Dorsolateral prefrontal cortex (tissue), 122 donors: ENCODE measurements at places on chromosomes 7 and 10.

DNA sequence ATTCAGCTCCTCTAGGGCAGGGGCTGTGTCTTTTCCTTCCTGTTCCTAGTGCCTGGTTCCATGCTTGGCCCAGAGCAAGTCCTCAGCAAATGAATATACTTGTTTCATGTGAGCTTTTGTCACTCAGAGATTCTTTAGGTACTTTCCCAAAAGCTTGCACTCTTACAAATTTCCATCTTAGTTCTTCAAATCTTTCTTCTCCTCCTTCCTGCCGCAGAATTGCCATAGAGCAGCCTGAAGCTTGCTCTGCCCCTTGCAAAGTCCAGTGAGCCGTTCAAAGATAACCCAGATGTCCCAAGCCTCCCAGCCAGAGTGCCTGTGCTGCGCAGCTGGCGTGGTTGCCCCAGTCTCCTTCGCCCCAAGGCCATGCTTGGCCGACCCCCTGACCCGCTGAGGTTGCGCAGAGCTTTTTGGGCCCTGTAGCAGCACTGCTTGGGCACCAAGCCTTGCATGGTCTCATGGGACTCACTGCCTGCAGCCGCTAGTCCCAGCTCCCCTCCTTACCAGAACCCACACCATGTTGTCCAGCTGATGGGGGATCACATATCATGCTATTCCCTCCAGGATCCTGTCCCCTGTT lies 20.7 kb downstream of the CHST3 start:
- no peak for DNase-seq

- DNase-seq = no peak
These were observed 214.1 kb downstream of the TMEM178B start for GRCh38 chr7:141287936-141288335.

DNA sequence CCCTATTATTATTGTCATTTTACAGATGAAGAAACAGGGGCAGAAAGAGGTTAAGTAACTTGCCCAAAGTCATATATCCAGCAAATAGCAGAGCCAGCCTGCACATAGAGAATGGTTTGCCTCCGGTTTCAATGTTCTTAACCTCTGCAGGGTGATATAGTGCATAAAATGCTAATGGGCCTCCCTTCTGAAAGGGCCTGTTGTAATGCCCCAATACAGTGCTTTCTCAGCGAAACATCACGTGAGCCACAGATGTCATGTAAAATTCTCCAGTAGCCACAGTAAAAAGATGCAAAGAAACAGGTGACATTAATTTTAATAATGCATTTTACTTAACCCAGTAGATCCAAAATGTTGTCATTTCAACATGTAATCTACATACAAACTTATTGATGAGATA lies 38.1 kb downstream of the LRGUK start:
- no peak for DNase-seq

GRCh38 chr7:31991846-31992245 lies 78.4 kb downstream of the PDE1C start:
- no peak for DNase-seq

DNA sequence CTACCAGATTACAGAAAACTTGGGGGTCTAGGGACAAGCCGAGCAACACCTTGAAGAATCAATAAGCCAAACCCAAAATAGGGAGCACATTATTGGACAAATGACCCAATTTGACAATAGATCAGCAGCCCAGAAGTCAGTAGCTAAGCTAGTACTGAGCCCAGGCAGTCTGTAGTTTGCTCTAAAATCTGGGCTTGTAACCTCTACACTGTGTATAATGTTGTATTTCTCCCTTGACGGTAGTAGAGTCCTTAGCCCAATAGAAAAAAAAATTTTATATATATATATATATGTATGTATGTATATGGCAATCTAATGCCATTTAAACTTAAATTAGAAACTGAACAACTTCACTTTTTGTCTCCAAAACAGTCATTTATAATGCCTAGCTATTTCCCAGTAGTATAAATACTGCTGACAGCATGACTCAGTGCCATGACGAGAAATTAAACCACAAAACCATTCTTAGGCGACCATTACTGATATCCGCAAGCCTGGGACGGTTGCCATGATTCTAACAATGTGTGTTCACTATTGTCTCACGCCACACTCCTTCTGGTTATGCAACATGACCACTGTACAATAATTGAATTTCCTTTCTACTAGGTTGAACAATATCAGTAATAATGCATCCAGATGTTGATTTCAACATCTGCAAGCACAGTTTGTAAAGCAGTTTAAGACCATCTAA lies 110.5 kb downstream of the IPMK start:
- no peak for DNase-seq
